Activated T-cell treated with anti-CD3 and anti-CD28 coated beads for 24 hours (primary cell): ENCODE measurements at places on chromosomes 3 and 15.

GRCh38 chr3:175526191-175526590 lies 667.1 kb downstream of the NAALADL2 start:
- DNase-seq = no peak

DNA sequence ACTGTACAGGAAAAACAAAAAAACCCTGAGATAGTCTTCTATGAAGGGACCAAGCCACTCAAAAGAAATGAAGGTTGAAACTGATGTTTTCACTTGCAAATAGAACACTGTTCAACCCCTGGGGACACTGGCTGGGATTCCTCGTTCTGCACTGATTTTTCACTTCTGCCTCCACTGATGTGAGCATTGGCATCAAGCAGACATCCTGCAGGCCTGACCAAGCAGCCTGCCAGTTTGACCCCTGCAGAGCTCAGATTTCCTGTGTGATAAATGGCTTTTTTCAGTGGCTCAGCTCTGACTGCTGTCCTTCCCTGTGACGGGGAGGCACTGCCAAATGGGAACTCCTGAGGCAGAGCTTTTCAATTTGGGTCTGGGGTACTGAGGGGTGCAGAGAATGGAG lies 50.0 kb downstream of the RASGRP1 start:
- DNase-seq = no peak

GRCh38 chr3:50203113-50203808 lies 1.8 kb upstream of the SLC38A3 start:
- DNase-seq = no peak

GRCh38 chr3:169280010-169280585 lies 383.4 kb downstream of the MECOM start:
- no peak for DNase-seq

DNA sequence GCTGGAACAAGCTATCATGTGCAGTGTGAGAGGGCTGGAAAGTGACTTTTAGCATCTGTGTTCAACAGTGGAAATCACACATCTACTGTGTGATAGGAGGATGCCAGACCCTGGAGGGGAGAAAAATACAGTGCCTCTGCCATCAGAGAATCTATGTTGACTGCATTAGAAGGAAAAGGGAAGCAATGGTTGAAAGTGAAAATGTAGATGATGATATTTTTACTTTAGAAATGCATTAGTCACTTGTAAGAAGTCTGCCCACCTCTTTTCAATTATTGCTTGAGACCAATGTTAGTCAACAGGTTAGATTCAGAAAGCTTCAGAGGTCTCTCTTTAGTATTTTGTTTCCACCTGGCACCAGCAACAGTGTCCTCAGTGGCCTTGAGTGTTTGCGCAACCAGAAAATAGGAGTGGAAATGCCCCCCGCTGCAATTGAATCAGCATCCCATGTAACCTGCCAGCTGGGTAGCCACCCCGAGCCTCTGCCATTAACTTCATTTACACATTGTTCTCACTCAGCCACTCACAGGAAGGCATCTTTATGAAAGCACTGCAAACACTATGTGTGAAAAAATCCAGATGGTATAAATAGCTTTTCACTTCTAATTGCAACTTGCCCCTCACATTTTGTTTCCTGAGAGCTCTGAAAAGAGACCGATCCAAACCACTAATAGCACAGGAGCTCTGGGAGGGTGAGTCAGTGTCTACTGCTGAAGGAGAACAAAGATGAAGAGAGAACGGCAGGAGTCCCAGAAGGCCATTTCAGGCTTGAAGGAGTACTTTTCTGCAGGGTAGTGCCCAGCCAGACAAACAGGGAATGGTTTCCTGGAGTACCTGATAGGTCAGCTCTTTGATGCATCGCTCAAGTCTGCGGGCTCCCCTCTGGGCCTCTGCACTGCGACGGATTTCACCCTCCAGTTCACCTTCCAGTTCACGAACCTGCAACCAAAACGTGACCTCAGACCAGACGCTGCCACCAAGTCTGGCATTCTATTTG lies 92.1 kb downstream of the HHLA2 start:
- DNase-seq = peak; percentile 8

DNA sequence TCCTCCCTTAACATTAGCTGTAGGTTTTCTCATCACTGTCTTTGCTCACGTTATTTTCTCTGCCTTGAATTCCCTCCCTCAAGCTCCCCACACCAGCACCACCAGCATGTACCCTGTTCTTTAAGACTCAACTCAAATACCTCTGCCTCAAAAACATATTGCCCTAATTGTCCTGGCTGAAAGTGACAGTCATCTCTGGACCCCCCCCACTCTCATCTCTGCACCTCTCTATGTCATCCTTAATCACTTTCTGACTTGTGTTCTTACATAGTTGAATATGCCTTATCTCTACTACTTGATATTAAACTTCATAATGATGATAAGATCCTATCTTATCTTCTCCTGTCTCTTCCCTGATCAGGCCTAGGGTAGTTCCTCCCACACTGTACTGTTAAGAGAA lies 345.2 kb upstream of the TPRG1 start:
- DNase-seq = no peak

- no peak for DNase-seq
Measured at GRCh38 chr3:114449271-114450007, 155.6 kb downstream of the TIGIT start.

DNA sequence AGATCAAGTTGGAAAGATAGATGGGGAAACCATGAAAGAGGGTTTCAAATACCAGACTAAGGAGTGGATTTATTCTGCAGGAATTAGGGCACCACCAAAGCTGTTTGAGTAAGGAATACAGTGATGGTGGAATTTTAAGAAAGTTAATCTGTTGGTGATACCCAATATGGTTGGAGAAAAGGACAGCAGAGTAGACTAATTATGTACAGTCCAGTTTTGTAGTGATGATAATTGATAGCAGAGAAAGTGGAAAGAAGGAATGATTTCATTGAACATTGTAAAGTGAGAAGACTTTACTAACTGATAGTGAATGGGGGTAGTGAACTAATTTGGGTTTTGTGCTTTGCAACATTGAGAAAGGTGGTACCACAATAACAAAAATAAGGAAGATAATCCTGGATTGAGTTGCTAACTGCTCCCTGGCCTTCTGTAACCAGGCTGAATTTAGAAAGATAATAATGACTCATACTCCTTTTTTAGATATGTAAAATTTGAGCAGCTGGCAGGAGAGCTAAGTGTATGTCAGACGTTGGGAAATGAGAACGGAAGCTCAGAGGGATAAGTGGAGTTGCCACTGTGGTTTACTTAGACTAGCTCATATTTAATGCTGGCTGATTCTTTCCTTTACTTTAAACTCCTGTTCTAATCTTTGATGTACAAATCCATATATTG lies 16.9 kb downstream of the TCAIM start:
- DNase-seq = no peak
